Stimulated activated CD4-positive, alpha-beta T cell treated with anti-CD3 and anti-CD28 coated beads, Interleukin-1b, Interleukin-23, amount 100 ng/mL, for 1 hour (primary cell): ENCODE measurements at places on chromosomes 5 and 9.

GRCh38 chr9:122364783-122365150 is 6.1 kb upstream of the PTGS1 start:
- DNase-seq = no peak

GRCh38 chr5:25851301-25851700 is 1187.1 kb downstream of the CDH9 start:
- DNase-seq = no peak

DNA sequence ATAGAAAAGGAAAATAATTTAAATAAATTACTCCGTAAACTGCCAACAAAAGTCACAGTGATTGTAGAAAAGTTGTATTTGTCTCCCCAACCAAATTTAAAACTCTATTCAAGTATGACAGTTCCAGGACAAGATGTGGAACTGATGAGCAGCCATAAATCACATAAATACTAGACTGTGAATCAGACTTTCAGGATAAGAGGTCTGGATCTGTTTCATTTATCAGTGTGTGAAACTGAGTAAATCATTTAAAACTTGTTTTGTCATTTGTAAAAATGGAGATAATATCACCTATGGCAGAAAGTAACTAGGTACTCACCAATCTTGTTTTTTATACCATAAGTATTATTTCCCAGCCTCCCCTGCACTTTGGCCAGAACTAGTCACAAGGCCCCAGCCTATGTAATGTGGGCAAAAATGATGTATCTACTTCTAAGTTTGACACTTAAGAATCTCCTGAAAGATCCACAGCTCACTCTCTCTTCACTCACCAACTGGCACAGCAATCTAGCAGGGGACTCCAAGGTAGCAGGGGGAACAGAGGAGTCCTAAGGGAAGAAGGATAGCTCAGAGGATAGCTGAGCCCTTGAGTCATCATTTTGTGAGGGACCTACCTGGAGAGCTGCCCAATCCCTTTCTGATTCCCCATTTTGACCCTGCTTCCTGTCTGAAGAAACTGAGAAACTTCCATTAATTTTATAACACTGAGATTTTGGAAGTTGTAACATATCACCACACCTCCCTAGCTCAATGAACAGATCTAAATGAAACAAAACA is 31.6 kb downstream of the TMEM161B start:
- DNase-seq = no peak

- no peak for DNase-seq
These were observed 8.3 kb upstream of the WDR5 start for GRCh38 chr9:134127616-134128015.

DNA sequence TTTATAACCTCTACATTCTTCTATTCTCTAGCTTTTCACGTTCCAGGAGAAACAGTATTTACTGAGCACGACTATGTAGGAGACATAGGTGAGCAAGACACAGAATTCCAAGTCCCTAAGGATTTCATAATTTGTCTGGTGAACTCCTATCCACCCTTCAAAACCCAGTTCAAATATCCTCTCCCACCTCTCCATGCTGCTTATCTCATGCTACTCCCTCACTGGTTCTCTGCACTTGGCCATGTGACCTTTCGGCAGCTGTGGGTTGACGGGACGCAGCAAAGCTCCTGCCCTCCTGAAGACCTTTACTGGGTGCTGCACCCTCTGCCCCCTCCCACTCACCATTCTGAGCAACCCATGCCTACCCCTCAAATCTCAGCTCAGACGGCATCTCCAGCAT is 173.2 kb downstream of the RGS3 start:
- no peak for DNase-seq

DNA sequence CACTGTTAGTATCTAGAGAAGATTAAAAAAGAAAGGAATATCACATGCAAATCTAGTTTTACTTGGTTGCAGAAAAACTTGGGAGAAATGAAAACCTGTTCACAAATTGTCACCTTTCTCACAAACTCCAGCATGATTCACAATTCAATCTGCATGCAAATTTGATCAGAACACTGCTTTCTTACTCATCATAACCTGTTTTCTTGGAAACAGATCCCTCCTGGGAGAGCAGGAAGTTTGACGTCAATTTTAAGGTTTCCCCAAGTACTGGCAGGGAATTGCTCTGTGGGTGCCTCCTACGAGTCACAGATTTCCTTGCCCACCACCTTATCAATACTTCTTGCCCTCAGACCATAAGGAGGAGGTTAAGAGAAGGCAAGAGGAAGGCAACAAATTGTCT is 30.2 kb upstream of the HTR4 start:
- DNase-seq = no peak

DNA sequence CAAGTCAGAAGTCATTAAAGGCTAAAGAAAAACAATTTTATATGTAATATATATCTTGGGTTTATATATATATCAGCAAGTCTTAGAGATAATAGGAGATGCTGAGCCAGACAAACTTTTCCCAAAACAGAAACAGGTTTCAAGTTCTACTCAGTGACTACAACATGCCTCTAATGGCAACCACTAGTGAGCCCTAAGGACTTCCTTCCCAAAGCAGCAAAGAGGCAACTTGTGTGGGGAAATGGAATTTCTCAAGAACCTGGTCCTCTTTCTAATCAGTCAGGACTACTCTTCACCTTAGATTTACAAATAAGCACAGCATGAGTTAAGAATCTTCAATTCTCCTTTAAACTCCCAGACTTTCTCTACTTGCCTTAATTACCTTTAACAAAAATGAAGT is 17.6 kb downstream of the RNF38 start:
- DNase-seq = no peak

- peak; percentile 21 for DNase-seq
These were observed 43.1 kb downstream of the NDFIP1 start for GRCh38 chr5:142151436-142152383.

DNA sequence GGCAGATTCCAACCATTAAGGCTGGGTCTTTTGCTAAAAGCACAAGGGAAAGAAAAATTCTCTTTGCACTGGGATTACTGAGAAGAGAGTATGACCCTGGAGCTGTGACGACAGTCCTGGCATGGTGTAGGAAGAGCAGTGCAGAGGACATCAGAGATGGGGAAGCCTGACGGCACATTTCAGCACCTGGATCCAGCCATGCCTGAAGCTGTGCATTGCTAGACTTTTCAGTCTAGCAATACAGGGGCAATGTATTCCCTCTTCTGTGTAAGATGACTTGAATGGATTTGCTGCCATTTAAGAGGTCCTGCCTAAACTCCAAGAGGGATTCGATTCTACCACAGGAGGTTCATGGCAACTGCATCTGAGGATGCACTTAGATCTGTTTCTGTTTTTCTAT is 12.3 kb upstream of the MRNIP start:
- no peak for DNase-seq

GRCh38 chr9:18707061-18707461 is 233.1 kb downstream of the ADAMTSL1 start:
- no peak for DNase-seq
